ENCODE measurements at places on chromosomes 7 and 10. TPM values are rescaled to one million over a fixed set of nuclear protein-coding genes. Genes with fewer than 3 reads are reported as not detected.

RPEL1 gene
- not detected for total RNA-seq

H2BK1 gene
- not detected for total RNA-seq

GIMAP4 gene
- total RNA-seq: 4.4 TPM

C10orf105 gene
- not detected for total RNA-seq

SPDYE2B gene
- total RNA-seq: not detected

PNLIPRP2 gene
- total RNA-seq: not detected

NKX2-3 gene
- not detected for total RNA-seq

TRIM4 gene
- total RNA-seq: 21.4 TPM

DNA sequence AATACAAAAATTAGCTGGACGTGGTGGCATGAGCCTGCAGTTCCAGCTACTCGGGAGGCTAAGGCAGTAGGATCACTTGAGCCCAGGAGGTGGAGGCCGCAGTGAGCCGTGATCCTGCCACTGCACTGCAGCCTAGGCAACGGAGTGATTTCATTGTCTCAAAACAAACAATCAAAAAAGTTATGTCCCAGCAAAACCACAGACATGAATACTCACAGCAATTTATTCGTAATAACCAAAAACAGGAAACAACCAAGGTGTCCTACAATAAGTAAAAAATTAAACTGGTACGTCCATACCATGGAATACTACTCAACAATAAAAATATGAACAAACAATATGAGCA lies 11.6 kb upstream of the CYTH3 start:
- peaks cover 3% of the 10 kb centered on the region for H3K4me1 ChIP-seq
- H3K27me3 ChIP-seq: no peaks in the 10 kb centered on the region
- no peak for DNase-seq
- no peaks in the 10 kb centered on the region for H3K36me3 ChIP-seq
- no peak overlapping the region for H3K4me3 ChIP-seq

GRCh38 chr10:102785818-102786217 lies 42.1 kb downstream of the WBP1L start:
- H3K4me3 ChIP-seq: peak overlapping the region; percentile 6
- no peaks in the 10 kb centered on the region for H3K36me3 ChIP-seq
- no peak for DNase-seq
- peaks cover 60% of the 10 kb centered on the region for H3K4me1 ChIP-seq
- no peak overlapping the region for H3K27ac ChIP-seq
- no peaks in the 10 kb centered on the region for H3K27me3 ChIP-seq

DNA sequence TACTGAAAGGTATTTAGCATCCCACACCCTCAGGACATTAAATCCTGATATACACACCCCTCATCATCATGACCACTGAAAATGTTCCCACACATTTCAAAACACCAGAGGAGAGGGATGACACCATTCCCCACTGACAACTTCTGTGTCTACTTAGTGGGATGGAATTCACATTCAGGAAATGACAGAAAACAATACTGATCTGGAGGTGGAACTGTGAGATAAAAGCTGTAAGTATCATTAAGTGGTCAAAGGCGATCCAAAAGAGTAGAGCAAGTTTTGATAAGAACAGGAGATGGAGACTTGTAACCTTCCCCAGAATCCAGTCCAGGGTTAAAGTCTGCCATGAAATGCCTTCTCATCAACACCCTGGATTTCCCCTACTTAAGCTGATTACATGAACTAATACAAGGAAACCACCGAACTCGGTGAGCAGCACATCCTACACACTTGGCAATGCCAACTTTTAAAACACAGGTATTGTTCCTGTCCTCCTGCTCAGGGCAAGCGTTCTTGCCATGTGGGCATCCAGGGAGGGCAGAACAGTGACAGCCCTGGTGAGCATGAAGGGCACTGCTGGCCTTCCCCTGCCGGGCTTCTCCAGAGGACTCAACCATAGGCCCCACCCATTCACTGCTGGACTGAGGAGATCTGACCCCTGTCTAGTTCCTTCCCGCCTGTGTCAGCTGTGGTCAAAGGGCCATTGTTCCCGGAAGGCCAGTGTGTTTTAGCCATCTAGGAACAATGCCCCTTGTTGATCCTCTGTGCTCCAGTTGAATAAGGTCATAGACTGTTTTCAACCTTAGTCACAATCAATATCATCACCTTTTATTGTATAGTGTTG lies 85.0 kb downstream of the SGMS1 start:
- H3K4me3 ChIP-seq: no peak overlapping the region
- H3K36me3 ChIP-seq: no peaks in the 10 kb centered on the region
- H3K4me1 ChIP-seq: peaks cover 37% of the 10 kb centered on the region
- no peak overlapping the region for H3K27ac ChIP-seq
- no peaks in the 10 kb centered on the region for H3K27me3 ChIP-seq

- no peak for DNase-seq
- peaks cover 23% of the 10 kb centered on the region for H3K4me1 ChIP-seq
- H3K27ac ChIP-seq: no peak overlapping the region
- H3K36me3 ChIP-seq: no peaks in the 10 kb centered on the region
- H3K27me3 ChIP-seq: no peaks in the 10 kb centered on the region
These were observed 76.4 kb upstream of the LRRC17 start for GRCh38 chr7:102836191-102836919.

GRCh38 chr7:77714195-77714594 lies 17.9 kb downstream of the RSBN1L start:
- H3K27me3 ChIP-seq: no peaks in the 10 kb centered on the region
- no peak for DNase-seq
- H3K27ac ChIP-seq: no peak overlapping the region
- no peaks in the 10 kb centered on the region for H3K36me3 ChIP-seq
- no peak overlapping the region for H3K4me3 ChIP-seq
- peaks cover 4% of the 10 kb centered on the region for H3K4me1 ChIP-seq

DNA sequence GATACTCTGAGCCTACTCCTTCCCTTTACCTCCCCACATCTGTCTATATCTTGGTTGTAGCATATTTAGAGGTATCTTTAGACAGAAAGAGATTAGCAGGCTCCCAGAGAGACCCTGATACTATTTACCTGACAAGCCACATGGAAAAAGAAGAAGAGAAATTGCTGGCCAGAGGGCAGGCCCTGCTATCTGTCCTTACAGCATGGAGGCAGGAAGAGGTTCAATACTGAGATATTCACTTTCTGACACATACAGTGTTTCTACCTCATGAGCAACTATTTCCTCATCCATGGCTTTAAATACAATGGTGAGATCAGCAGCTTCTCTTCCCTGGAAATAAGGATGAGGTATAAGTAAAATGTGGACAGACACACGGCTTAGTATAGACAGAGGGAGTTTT lies 33.9 kb upstream of the TSPAN13 start:
- H3K36me3 ChIP-seq: no peaks in the 10 kb centered on the region
- no peaks in the 10 kb centered on the region for H3K27me3 ChIP-seq
- no peaks in the 10 kb centered on the region for H3K4me1 ChIP-seq
- DNase-seq: no peak

DNA sequence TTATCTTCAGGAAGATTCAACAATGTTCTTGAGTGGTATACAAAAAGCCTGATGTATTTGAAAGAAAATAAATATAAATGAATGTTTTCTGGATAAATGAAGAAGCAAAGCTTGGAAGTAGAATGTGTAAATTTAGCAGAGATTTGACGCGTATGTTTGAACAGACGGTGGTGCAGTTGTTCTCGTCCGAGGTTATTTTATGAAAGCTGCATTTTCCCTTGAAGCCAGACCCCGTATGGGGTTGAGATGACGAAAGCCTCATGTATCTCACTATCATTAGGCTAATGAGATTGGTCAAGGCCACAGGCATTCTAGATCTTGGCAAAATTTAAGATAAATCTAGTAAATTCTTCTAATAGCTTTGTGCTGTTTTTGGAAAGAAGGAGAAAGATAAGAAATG lies 195.2 kb downstream of the NXPH1 start:
- no peaks in the 10 kb centered on the region for H3K4me1 ChIP-seq
- H3K36me3 ChIP-seq: no peaks in the 10 kb centered on the region
- no peak for DNase-seq
- H3K4me3 ChIP-seq: no peak overlapping the region
- no peaks in the 10 kb centered on the region for H3K27me3 ChIP-seq

- H3K27ac ChIP-seq: no peak overlapping the region
- no peak for DNase-seq
- H3K4me3 ChIP-seq: no peak overlapping the region
These were observed 123.7 kb upstream of the ADAM12 start for GRCh38 chr10:126511917-126512479.

- no peak for DNase-seq
- no peak overlapping the region for H3K4me3 ChIP-seq
- peak overlapping the region; percentile 81 for H3K27ac ChIP-seq
- no peaks in the 10 kb centered on the region for H3K36me3 ChIP-seq
These were observed 117.6 kb upstream of the PDLIM1 start for GRCh38 chr10:95408148-95408960.

DNA sequence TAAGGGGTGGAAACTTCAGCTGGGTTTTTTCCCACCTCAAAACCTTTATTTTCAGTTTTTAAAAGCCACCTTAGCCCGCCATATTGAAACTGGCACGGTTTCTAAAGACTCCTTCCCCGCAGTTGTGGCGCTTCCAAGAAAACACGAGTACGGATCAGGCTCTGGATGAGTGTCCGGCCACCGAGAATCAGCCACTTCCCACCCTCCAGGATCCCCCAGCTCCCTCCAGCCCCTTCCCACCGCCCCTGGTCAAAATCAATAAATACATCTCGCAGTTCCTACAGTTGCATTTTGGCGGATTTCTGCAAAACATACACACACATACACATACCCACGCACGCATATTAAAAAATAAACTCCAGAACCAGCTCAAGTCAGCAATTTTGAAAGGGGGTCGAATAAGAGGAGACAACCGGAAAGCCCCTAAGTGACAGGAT lies 1.1 kb downstream of the SFMBT2 start:
- peaks cover 8% of the 10 kb centered on the region for H3K27me3 ChIP-seq
- peaks cover 37% of the 10 kb centered on the region for H3K4me1 ChIP-seq
- DNase-seq: no peak
- no peaks in the 10 kb centered on the region for H3K36me3 ChIP-seq
- peak overlapping the region; percentile 70 for H3K27ac ChIP-seq

Measured in esophagus squamous epithelium (tissue), 5 donors.